Fibroblast of skin of right biceps (primary cell): ENCODE measurements at places on chromosomes 1 and 21.

DNA sequence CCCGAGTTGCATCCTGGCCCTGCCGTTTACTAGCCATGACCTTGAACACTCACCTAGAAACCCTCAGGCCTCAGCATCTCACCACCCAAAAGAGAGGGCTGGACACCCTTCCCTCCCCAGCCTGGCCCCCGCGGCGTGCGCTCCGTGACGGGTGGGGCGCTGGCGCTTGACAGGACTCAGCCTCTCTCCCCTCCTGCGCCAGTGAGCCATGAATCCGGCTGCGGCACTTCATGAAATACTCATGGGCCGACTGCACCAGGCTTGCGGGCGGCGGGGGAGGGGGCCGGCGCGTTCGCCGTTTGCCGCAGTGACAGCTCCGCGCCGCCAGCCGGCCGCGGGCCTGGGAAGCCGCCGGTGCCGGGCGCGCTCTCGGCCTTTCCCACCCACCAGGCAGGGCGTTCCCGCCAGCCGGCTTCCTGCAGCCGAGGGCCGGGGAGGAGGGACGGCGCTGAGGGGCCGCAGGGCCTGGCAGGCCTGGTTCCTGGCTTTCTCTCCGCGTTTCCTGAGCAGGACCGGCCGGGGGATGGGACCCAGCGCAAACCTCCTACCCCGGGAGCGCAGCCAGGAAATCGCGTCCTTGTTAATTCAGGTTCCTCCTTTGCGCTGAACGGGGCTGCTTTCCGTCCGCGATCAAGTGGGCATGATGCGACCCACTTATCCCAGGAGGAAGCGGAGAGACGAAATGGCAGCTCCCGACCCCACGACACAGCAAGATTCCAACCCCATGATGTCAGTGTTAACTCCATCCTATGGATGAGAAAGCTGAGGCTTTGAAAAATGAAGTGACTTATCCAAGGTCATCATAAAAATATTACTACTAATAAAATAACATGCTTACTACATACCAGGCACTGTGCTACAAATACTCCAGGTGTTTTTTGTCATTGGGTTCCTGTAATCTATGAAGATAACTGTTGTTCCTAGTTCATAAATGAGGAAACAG lies 9.1 kb upstream of the LUZP1 start:
- DNase-seq, result peak; percentile 85

GRCh38 chr1:229058111-229058561 lies 212.8 kb upstream of the RAB4A start:
- DNase-seq, result no peak

DNA sequence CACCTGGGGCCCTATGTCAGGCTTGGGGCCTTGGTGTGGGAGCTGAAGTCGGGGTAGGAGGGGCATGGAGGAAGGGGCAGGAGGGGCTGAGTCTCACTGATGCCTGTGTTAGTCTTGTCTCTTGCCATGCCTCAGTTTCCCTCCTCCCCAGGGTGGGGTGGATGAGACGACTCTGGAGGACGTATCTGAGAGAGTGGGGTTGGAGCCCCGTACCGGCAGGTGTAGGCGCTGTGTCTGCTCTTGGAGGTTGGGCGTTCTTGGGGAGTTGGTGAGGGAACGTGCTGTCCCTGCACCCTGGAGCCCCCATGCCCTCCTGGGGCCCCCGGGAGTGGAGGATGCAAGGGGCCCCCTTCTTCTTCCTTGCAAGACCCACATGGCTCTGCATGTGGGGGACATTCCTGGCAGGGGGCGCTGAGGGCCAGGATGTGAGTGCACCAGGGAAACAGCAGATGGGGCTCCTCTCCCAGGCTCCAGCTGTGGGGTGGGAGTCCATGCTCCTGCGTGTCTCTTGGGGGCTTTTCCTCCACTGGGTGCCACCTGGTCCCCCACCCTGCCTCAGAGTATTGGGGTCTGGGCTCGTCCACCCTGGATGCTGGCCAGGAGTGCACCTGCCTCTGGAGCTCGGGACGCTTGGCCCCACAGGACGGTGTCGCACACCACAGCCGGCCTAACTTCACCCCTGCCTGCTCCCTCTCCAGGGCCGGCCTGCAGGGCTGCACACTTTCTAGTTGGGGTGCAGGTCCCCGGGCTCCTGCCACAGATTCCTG lies 1.4 kb upstream of the TNFRSF14 start:
- no peak for DNase-seq

- DNase-seq, result peak; percentile 19
These were observed 8.1 kb upstream of the PLA2G5 start for GRCh38 chr1:20061866-20062265.

- peak; percentile 39 for DNase-seq
These were observed 12.3 kb upstream of the GJA8 start for GRCh38 chr1:147890177-147890790.
